ENCODE measurements at places on chromosomes 2 and 18.

DNA sequence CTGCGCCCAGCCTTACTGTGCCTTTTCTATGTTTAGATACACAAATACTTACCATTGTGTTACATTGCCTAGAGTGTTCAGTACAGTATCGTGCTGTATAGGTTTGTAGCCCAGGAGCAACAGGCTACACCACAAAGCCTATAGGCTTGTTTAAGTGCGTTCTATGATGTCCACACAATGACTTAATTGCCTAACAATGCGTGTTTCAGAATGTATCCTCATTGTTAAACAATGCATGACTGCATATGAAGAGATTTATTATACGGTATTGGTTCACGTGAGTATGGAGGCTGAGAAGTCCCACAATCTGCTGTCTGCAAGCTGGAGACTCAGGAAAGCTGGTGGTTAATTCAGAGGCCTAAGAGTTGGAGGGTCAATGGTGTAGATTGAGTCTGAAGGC lies 46.1 kb upstream of the MGAT4A start:
- DNase-seq: no peak

GRCh38 chr2:188631037-188631809 lies 339.5 kb downstream of the GULP1 start:
- no peak for DNase-seq

DNA sequence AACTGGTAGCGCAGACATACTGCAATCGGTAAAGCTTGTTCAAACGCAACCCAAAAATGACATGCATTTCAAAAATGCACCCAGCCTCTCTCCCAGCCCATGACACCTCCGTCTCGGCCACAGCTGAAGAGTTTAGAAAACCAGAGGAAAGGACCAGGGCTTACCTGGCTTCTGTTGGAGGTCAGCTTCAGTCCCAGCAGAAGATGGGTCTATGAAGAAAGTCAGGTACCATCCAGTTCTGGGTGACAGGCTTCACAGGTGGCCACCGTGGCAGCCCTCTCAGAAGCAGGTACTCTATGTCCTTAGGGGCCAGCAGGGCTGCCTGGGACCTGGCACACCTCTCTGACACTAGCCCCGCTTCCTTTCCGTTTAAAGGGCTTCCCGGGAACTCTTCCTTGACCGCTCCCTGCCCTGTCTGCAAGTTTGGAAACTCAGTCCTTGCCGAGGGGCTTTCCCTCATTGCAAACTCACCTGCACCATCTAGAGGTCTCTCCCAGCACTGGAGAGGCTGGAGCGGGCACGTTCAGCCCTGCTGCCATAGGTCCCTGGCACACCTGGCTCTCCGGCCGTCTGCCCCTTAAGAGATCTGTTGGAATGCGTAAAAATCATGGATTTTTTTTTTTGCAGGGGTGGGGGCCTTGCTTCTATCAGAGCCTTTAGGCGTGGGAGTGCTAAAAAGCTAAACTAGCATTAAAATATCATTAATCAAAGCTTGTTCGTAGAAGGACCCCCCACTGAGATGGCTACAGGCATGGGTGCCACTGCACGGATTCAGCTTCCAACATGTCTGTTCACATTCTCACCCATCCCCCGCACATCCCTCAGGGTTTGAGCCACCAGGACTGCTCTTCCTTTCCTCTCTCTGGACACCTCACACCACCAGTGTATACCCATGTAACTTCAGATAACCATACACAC lies at the start of gene EDAR:
Gene EDAR, minus strand, starts transcription at position 425 of the 918 bp plus-strand sequence. CDS start 58,206 bp downstream, outside the sequence.
- DNase-seq: peak; percentile 15

- no peak for DNase-seq
Measured at GRCh38 chr18:7896161-7896560, 329.0 kb downstream of the PTPRM start.

GRCh38 chr18:56444201-56444600 lies 194.2 kb downstream of the TXNL1 start:
- no peak for DNase-seq

DNA sequence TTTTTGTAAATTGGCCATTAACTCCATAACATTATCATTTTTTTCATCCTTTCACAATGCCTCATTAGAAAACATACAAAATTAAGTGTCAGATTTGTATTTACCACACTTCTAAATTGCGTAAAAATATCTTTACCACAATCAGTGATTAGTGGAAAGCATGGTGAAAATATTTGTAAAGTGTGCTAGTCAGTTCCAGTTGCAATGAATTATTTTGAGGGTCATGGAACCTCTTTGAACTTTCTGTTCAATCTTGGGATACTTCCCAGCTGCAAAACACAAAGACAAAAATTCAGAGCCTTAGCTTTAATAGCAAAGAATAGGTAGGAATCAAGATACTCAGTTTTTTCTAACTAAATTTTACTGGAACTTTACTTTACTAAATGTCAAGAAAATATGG lies 4.0 kb upstream of the COL3A1 start:
- no peak for DNase-seq

DNA sequence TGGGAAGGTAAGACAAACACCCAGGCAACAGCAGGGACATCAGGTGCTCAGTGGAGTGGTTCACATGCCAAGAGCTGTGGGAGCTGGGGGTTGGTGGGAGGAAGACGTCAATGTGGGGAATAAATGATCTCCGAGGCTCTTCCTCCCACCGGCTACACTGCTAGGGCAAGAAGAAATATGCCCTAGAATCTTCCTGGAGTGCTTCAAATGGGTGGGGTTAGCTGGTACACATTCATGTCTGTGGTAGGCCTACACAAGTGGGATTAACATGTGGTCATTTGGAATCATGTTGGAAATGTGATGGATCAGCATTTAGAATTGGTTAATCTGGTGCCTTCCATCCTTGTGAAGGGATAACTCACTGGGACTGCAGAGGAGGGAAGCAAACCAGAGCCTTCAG lies 12.4 kb upstream of the ZFP36L2 start:
- no peak for DNase-seq

DNA sequence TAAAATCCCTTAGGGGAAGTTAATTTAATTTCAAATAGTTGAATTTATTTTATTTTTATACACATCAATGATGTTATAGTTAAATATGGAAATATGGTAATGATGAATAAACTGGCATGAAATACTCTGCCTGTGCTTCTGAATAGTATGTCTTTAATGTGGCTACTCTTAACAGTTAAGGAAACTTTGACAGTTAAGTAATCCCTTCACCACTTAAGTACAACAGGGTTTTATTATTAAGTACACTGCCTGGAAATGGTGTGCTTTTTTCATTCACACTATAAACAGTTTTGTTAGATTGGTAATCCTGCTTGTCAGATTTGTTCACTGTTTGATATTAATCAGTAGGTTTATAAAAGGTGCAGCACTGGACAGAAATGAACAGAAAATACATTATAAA lies 412.0 kb upstream of the ZEB2 start:
- no peak for DNase-seq

DNA sequence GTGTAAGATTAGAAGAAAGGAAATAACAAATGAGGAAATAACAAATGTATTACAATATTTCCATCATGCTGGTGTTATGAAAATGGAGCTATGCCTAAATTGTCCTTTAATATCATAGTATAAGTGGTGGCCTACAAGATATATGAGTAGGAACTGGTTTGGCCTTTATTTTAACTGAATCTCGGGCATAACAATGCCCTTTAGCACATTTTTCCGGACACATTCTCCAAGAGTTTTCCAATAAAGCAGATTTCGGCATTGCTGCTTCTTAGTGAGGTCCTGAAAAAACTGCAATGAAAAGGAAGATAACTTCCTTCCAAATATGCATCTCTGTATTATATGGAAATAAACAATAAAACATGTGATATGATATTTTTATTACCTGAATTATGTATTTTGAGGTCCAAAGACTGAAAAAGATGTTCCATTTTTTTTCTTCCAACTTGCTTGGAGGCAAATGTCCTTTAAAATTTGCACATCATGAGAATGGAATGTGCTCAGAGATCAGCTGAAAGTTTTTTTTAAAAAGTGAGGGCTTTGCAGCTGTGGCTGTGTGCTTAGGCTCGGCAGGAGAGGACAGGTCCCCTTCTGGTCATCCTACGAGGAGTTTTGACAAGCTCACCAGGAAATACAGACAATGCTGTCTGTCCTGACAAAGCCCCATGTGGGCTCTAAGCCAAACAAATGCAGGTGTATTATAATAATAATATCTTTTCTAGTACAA lies 132.3 kb upstream of the RND3 start:
- DNase-seq: peak; percentile 76

DNA sequence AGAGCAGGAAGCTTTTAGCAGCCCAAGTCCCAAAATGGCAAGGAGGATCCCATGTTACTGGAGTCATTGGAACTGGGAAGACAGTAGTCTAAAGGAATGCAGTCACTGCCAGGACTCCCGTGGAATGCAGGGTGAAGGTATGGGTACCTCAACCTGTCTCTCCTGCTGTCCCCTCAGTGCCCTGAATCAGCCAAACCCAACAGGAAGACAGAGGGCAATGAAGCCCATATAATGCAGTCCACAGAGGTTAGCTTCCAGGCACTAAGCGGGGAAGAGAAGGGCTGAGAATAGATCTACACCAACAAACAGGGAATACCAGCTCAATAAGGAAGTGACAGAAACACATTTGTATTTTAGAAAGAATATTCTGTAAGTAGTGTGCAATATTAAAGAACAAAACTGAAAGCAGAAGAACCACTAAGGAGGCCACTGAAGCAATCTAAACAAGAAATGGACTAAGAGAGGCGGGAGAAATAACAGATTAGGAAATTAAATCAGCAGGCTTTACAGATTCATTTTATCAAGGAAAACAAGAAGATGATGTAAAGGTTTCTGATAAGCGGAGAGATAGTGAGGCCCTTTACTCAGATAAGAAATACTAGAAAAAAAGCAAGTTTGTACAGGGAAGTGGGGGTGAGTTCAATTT lies 8.3 kb downstream of the NEMP2 start:
- DNase-seq: no peak

DNA sequence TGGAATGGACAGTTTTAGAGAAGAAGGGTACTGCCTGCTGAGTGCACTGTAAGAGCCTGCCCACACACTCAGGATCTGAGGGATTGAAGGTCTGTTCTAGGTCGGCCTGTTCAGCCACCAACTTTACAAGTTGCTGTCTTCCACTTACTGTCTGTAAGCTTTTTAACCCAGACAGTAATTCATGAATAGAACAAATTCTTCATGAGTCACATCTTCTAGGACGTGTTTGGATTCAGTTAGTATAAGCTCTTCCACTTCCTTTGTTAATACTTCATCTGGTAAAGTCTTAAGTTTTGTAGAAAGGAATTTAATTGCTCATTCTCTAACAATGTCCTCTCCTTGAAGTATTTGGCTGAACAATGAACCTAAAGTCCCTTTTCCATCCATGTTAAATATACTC lies 74.6 kb downstream of the PDE11A start:
- DNase-seq: peak; percentile 13

GRCh38 chr2:138271467-138271866 lies 230.1 kb upstream of the SPOPL start:
- no peak for DNase-seq

- DNase-seq: no peak
Measured at GRCh38 chr18:36665952-36666351, 162.8 kb downstream of the TPGS2 start.

Measured in fibroblast of pulmonary artery (primary cell).